ENCODE measurements at places on chromosomes 7 and 10.

- no peak for DNase-seq
Measured at GRCh38 chr7:35754741-35755140, 46.1 kb upstream of the SEPTIN7 start.

DNA sequence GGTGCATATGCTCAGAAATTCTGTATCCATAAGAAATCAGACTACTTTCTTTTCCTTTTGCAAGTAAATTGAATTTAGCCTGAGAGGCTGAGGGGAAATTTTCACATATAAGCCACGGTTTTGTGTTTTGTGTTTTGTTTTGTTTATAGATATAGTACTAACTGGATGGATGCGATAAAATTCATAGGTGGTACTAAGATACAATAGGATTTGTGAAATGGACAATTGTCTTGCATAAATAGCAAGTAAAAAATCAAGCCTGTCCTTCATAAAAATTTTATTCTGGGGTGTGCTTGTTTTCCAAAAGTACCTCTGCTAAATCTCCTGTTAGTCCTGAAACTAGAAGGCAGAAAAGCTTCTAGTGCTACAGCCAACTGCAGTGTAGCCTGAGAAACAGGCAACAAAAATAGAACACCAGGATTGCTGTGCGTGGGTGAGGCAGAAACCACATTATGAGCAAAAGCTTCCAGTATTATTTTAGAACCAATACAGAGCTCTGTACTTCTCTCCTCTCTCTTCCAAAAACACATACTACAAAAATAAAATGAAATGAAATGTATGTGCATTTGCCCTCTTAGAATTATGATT, 634 bp upstream of the HDAC9 start:
- no peak for DNase-seq

DNA sequence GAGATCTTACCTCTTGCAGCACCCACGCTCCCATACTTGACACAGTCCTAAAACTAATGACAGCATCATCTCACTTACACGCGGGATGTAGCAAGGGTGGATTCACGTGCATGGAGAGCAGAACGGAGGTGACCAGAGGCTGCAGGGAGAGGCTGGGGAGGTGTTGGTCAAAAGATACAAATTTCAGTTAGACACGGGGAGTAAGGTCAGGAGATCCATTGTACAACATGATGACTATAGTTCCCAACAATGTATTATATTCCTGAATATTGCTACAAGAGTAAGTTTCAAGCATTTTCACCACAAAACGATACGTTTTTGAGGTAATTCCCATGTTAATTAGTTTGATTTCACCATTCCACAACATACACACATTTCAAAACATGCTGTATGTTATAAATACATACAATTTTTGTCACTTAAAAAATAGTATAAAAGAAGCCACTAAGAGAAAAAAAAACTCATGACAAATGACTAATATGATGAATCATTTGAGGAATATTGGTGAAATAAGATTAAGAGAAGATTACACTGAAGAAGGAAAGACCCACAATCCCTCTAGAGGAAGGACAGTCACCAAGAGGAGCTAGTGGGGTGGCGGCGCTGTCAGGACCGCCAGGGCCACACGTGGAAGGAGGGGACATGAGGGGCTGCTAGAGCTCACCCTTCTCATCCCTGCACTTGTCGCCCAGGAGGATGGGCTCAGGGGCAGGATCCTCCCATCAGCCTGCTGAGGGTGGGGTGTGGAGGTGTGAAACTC, 49.4 kb upstream of the EGFR start:
- DNase-seq = no peak

GRCh38 chr7:84688671-84689070, 494.1 kb upstream of the SEMA3A start:
- no peak for DNase-seq

- DNase-seq = no peak
Measured at GRCh38 chr7:46290374-46291049, 369.4 kb upstream of the IGFBP3 start.

GRCh38 chr7:25656581-25657026, 428.3 kb upstream of the NPVF start:
- DNase-seq = no peak
